Bronchial epithelial cell (primary cell): ENCODE measurements at places on chromosomes 4 and X. TPM values are rescaled to one million over a fixed set of nuclear protein-coding genes. Genes with fewer than 3 reads are reported as not detected.

DNA sequence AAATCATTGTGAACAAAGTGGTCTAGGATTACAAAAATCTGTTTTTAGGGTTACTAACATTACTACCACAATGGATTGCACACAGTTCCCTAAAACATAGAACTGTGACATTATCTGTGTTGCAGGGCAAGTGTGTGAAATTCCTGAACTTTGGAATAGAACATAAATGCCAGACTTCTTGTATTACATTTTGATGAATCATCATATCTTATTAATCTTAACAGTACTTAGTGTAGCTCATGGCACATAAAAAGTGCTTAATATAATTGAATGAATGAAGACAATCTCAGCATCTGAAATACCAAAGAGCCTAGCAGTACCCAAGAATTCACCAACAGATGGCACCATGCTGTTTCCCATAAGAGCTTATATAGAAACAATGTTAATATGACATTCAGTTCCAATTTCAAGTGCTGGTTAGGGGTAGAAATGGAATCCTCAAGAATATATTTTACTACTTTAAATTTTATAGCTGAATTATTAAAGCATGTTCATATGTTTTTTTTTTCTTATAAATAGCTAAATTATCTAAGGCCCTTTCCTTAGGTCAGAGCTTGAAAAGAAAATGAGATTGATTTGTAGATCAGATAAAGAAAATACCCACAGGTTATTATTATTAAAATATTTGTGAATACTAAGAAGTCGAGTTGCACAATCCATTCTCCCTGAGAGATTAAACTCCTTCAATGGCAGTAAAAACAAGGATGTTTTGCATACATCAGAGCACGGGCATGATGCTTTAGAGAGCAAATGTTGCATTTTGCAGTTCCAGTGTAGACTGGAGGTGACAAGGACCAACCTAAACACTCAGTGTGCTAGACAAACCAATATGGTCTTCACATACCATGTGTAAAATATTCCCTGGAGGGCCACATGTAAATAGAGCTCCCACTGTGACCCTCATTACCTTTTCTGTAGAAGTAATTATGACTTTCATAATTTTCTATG, 25.7 kb upstream of the SHISA3 start:
- peak; percentile 64 for DNase-seq

DNA sequence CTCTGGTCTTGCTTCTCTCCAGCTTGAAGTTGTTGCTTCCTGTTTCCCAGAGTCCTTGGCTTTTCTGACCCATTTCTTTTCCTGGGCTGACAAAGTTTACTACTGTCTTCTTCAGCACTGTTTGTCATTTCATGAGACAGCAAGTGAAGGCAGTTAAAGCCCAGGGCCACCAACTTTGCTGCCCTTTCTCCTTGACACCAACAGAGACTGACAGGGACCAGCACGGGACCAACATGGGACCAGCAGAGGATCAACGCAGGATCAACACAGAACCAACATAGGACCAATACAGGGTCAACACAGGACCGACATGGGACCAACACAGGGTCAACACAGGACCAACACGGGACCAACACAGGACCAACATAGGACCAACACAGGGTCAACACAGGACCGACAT, 34.9 kb downstream of the RNF212 start:
- no peak for DNase-seq

SOWAHB gene
- total RNA-seq = 15.0 and 21.1 TPM in 2 replicates

PCDH10 gene
- total RNA-seq = under 0.01 TPM in 2 replicates

GRCh38 chrX:53526999-53527398, 92.8 kb upstream of the HSD17B10 start:
- DNase-seq = no peak
